ENCODE measurements at places on chromosomes 6 and 20.

DNA sequence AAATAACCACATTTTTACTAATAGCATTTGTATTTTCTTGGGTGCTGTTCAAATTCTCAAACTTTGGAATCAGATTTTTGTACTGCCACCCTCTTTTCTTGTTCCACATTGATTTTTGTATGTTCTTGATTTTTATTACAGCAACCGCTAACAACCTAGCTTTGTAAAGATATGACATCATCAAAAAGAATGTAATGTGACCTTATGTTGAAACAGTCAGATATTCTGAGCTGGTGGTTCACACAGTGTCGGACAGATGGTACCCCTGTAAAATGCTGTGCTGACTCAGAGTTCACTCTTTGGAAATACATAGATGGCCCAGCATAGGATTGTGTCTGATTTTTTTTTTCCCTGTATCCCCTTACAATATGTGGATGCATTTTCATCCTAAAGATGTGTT is 118.9 kb downstream of the QKI start:
- peak; percentile 85 for DNase-seq

- no peak for DNase-seq
Measured at GRCh38 chr20:57292611-57293010, 26.2 kb upstream of the BMP7 start.

- no peak for DNase-seq
Measured at GRCh38 chr6:70409216-70409615, 4.1 kb upstream of the FAM135A start.

DNA sequence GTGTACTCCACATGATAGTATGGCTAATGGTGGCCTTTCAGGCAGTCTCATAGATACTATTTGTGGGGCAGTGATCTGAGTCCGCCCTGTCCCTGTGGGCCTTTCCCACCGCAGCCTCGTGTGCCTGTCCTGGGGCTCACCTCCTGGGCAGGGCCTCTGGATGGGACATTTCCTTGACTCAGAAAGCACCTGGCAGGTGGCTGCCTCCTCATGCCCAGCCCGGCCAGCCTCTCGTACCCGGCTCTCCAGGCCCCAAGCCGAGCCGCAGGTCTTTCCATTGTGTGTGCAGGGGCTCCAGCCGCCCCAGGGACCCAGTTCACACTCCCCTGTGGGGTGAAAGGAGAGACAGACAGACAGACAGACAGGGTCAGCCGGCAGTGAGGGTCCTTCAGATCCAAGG is 38.3 kb downstream of the RSPO4 start:
- no peak for DNase-seq

DNA sequence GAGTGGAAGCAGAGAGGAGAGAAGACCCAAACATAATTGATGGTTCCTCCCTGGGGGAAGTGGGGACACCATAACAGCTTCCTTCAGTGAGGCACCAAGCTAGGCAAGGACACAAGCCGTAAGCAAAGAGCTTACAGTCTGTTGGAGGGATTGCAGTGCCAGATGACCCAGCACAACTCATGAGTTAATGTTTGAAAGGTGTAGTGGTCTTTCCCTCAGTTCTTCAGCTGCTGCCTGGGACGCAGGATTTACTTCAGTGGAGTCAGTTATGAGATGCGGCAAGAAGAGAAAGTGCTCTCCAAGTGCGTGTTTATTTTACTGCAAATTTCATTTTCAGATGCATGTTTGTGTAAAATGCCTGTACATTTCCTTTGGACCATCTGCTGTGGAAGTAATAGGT is 38.7 kb upstream of the SLC17A4 start:
- no peak for DNase-seq
